ENCODE measurements at places on chromosomes 12 and 14.

GRCh38 chr12:96070670-96071279 lies 35.4 kb upstream of the LTA4H start:
- DNase-seq = no peak

GRCh38 chr12:43063650-43064049 lies 474.1 kb upstream of the PRICKLE1 start:
- DNase-seq = no peak

DNA sequence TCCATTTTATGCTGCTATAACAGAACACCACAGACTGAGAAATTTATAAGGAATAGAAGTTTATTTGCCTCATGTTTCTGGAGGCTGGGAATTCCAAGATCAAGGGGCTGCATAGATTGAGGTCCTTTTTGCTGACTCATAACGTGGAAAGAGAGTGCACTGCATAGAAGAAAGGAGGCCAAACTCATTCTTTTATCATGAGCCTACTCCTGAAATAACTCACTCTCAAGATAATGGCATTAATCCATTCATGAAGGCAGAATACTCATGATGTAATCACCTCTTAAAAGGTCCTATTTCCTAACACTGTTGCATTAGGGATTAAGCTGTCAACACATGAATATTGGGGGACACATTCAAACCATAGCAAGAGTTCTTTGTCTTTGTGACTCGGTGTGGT lies 60.0 kb upstream of the FBXO33 start:
- DNase-seq = no peak

- no peak for DNase-seq
These were observed 307.3 kb upstream of the DIO3 start for GRCh38 chr14:101253948-101254347.

DNA sequence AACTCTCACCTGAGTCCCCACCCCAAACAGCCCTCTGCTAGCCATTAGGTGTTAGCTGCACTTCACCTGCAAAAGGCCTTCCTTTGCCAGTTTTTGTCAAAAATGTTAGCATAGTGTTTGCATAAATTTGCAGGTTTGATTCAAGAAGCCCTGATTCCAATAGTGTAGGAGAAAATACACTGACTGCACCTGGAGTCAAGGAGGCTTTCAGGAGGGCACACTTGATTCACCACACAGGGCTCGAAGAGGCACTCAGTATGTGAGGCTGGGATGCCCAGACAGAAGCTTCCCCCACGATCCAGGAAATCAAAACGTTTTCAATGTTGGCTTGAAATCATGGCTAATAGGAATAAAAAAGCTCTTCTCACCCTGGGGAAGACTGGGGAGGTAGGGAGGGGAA lies 40.5 kb upstream of the DDX11 start:
- no peak for DNase-seq

- no peak for DNase-seq
These were observed 1304.9 kb downstream of the TMEM121 start for GRCh38 chr14:106831322-106831720.

DNA sequence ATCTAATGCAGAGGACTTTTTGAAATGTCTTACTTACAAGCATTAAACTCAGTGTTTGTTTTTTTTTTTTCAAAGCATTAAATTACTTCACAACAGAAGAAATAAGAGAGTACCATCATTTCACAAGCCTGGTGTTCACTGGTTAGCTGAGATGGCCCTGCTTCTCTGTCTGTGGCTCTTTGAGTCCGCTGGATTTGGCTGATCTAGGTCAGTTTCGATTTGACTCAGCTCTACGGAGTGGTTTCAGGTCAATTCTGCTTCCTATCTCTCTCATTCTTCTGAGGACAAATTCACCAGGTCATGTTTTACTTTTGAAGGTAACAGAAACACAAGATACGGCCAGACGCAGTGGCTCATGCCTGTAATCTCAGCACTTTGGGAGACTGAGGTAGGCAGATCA lies 1066.1 kb downstream of the FLRT2 start:
- DNase-seq = no peak

- DNase-seq = no peak
These were observed 21.6 kb upstream of the NR4A1 start for GRCh38 chr12:52029685-52030084.

Measured in left renal cortex interstitium (tissue), 4 donors.